ENCODE measurements at places on chromosomes 5 and 9.

- no peak for DNase-seq
These were observed 44.3 kb downstream of the NRG2 start for GRCh38 chr5:139998837-139999236.

GRCh38 chr9:36161187-36161586 lies 8.0 kb upstream of the CCIN start:
- DNase-seq, result no peak

GRCh38 chr5:36728697-36729543 lies 122.5 kb downstream of the SLC1A3 start:
- no peak for DNase-seq

- DNase-seq, result no peak
These were observed 41.7 kb upstream of the ANKRD33B start for GRCh38 chr5:10522224-10522611.

DNA sequence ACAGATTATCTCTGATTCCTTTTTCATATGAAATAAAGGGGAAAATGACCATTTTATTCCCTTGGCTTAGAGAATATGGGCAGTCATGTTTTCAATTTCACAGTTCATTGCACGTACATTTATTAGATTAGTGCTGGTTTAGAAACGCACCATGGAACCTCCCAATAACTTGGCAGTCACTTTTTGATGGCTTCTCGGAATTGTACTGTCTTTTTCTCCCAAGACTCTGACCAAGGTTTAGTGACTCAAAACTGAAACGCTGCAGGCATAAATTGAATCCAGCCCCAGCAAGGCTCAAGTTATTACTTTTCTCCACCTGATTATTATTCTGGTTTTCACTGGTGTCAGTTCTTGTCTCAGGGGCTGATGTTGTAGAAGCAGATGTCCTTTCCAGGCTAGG lies 55.6 kb upstream of the EGFLAM start:
- DNase-seq, result no peak

GRCh38 chr9:18451406-18451805 lies 22.5 kb upstream of the ADAMTSL1 start:
- DNase-seq, result no peak

DNA sequence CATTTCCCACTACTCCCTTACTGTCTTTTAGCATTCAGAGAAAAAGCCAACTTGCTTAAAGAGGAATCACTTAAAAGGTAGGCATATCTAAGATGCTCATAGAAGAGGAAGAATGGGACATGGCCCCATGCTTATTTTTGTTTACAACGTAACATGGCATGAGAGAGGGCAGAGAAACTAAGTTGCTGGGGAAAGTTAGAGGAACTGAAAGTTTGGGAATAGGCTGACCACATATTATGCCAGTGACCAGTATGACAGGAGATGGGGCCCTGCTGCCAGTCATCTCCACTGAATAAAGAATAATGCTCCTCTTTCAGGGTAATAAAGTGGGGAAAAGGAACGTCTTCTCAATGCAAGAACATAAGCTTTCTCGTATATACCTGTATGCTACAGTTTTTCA lies 1.9 kb downstream of the PLPP6 start:
- no peak for DNase-seq

GRCh38 chr9:114893221-114894010 lies 37.0 kb downstream of the TNFSF8 start:
- DNase-seq, result no peak

DNA sequence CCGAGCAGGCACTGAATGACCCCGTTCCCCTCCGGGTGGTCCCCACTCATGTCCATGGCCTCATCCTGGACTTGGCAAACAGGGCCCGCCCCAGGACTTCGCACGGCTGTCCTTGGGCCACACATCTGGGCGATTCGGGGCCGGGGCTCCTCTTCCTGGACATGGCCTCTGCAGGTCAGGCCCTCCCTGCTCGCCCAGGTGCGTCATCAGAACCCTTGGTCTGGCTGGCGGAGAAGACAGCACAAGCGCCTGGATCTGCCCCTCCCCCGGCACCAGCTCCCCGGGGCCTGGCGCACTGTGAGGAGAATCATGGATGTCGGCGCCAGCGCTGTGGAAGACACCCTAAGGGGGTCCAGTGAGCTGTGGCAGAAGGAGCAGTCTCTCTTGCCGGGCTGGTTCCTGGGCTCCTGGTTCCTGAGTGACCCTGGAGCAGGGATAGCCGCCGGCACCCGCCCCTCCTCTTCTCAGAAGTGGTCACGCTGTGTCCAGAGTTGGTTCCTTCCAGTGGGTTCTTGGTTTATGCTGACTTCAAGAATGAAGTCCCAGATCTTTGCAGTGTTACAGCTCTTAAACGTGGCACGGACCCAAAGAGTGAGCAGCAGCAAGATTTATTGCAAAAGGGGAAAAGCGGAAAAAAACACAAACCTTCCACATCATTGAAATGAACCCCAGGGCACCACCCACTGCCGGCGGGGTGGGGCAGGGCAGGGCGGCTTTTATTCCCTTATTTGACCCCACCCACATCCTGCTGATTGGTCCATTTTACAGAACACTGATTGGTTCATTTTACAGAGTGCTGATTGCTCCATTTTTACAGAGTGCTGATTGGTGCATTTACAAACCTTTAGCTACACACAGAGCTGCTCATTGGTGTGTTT lies 25.9 kb upstream of the SLC12A7 start:
- no peak for DNase-seq

Measured in WERI-Rb-1 (cell line).